ENCODE measurements at places on chromosomes 3 and 15. TPM values are rescaled to one million over a fixed set of nuclear protein-coding genes. Genes with fewer than 3 reads are reported as not detected.
A peak's percentile ranks its signal among the peaks of the same experiment; 100 is the strongest.

The HES1 gene
- total RNA-seq = 17.7 TPM

The BCL2A1 gene
- total RNA-seq = not detected

The ACKR2 gene
- not detected for total RNA-seq

The CNTN3 gene
- 0.07 TPM for total RNA-seq

The DUOXA2 gene
- not detected for total RNA-seq

The CCDC54 gene
- not detected for total RNA-seq

The C3orf85 gene
- not detected for total RNA-seq

The MST1R gene
- 1.1 TPM for total RNA-seq

The TMCO5A gene
- not detected for total RNA-seq

The SLC24A5 gene
- not detected for total RNA-seq

The ARHGEF26 gene
- 0.63 TPM for total RNA-seq

The GNAT1 gene
- total RNA-seq = not detected

The TMEM202 gene
- not detected for total RNA-seq

The EXD1 gene
- total RNA-seq = not detected

- no peak for DNase-seq
Measured at GRCh38 chr3:94758751-94759150, 695.9 kb downstream of the NSUN3 start.

- no peak for DNase-seq
Measured at GRCh38 chr3:154060238-154061000, 60.8 kb upstream of the ARHGEF26 start.

DNA sequence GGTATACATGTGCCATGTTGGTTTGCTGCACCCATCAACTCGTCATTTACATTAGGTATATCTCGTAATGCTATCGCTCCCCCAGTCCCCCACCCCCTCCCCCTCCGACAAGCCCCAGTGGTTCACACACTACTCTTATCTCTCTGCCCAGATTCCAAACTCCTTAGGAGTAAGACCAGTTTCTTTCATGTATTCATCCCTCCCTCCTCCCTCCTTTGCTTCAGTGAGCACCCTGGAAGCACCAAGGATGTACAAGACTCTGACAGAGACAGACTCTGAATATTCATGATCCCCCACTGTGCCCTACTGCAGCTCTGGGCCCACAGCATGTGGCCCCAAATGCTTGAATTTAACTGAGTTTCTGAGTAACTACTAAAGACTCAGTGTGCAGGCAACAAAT lies 113.8 kb upstream of the RAD18 start:
- no peak for DNase-seq

DNA sequence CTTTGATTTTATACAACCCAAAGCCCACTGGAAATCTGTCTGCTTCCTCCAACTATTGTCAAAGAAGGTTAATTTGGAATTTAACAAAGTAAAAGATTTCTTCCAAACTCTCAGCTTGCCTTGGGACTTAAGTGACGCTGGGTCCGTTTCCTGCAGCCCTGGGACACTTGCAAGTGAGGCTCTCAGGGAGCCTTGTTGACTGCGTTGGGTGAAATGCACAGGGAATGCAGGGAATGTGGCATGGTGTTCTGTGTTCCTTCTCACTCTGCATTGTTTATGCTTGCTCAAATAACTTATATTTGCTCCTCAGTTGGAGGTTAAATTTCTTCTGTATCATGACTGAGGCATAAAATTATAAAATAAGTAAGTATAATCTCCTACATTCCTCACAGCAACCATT lies 60.9 kb upstream of the TJP1 start:
- DNase-seq = no peak

- no peak for DNase-seq
Measured at GRCh38 chr3:157412323-157412855, 24.3 kb upstream of the PTX3 start.

GRCh38 chr3:17121336-17121735 lies 236.6 kb downstream of the PLCL2 start:
- DNase-seq = no peak

- DNase-seq = no peak
Measured at GRCh38 chr15:79332824-79333510, 22.1 kb downstream of the TMED3 start.

- DNase-seq = no peak
Measured at GRCh38 chr15:45715528-45715927, 80.7 kb downstream of the SQOR start.

- DNase-seq = no peak
Measured at GRCh38 chr3:5304789-5305683, 117.5 kb downstream of the EDEM1 start.

- no peak for DNase-seq
Measured at GRCh38 chr3:4270720-4271119, 32.4 kb upstream of the SETMAR start.

DNA sequence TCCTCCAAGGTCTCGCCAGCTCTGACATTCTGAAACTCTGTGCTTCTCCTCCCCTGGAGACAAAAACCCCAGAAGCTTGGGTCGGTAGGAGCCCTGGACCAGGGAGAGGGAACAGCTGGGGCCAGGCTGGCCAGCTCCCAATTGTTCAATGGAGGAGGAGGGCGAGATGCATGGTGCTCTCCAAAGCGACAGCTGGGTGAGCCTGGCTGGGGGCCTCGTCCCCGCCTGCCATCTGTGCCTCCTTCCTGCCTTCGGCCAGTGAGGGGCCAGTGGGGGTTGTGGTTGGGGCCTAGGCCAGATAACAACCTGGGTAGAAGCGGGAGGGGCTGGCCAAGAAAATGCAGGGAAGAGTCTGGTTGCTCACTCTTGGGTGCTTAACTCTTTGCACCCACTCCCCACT lies 79.4 kb downstream of the CORO2B start:
- peak; percentile 51 for DNase-seq

DNA sequence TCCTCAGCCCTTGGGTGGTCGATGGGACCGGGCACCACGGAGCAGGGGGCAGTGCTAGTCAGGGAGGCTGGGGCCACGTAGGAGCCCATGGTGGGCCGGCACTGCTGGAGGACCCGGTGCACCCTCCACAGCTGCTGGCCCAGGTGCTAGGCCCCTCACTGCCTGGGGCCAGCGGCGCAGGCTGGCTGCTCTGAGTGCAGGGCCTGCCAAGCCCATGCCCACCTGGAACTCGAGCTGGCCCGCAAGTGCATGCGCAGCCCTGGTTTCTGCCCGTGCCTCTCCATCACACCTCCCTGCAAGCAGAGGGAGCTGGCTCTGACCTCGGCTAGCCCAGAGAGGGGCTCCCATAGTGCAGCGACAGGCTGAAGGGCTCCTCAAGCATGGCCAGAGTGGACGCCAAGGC lies 42.1 kb downstream of the KLHDC8B start:
- no peak for DNase-seq

DNA sequence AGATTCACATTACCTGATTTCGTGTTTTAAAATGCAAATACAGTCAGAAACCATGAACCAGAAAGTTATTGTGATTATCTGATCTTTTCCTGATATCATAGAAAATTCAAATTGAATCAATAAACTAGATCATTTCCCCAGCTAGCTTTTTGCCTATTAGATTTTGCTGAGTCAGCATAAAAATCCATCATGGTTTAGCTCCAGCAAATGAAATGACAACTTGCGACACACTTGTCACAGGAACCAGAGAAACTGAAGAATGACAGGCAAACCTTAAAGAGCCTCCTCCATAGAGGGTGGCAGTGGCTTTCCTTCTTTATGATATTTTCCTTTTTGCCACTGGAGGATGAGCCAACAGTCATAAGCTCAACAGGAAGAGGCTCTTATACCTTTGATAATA lies 30.6 kb upstream of the TMEM108 start:
- no peak for DNase-seq

DNA sequence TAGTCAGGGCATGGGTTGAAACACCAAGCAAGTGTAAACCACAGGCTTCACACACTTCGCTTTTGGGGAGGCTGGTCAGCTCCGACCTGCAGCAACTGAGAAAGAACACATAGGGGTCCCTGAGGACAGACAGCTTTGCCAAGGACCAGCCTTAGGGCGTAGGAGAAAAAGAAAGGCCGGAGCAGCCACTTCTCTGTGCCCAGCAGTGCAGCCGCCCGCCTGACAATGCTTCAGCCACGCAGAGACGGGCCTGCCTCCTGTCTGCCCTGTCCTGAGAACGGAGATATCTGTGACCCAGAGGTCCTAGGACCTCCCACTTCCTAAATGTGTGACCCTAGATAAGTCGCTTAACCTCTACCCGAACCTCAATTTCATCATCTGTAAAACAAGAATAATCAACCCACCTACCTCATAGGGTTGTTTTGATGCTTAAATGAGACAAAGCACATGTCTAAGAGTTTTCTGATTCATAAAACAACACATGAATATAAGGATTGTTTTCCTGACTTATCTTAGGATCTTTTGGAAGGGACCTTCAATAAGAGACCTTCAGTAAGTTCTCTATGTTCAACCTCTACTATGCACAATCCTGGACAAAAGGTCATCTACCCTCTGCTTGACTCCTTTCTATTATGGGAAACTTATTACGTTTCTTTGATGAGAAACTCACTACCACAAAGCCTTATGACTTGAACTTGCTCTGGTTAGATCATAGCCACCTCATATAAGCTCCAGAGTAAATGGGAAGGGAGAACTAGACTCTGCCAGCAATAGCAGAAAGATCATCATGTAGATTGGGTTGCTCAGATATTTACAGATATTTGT lies 32.9 kb upstream of the RFTN1 start:
- DNase-seq = no peak

DNA sequence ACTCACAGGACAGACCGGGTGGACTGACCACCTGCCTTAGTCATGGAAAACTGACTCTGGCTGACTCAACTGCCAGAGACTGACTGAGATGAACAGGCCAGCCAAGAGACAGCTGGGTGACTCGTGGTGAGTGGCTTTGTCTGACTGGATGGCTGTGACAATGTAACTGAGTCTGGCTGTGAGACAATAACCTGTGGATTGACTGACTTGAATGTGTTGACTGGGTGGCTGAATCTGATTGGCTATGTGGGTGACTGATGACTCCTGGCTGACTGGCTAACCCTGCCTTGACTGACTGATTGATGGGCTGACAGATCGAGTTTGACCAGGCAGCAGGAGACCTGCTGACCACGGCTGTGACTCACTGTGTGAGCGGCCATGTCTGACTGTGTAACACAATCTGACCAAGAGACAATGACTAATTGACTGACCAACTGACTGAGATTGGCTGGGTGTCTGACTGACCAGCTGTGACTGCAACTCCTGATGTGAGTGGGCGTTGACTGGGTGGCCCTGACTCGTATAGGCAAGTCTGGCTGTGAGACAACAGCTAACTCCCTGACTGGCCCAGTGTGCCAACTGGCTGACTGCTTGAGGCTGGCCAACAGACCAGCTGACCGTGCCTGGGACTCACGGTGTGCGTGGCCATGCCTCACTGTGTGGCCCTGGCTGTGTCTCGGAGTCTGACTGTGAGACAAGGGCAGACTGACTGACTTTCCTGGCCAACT lies 509.1 kb downstream of the SHQ1 start:
- DNase-seq = peak; percentile 95

- DNase-seq = no peak
Measured at GRCh38 chr15:78301828-78302227, 2.4 kb upstream of the SKIC8 start.

GRCh38 chr3:128473180-128473519 lies 6.5 kb upstream of the DNAJB8 start:
- DNase-seq = no peak

DNA sequence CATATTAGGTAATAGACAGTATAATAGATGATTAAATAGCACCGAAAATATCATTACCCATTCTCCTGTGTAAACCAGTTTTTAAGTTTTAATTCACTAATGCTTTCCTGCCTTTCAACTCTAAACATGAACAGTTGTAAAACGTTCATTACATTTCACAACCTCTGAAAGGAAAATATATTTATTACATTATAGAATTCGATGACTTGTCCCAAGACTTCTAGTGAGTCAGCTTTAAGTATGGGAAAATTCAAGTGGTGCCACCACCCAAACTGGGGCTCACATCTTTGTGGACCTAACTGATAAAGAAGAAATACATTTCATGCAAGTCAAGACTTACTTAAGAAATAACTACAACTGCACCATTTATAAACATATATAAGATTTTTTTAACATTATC lies 2.0 kb downstream of the TRIM59 start:
- no peak for DNase-seq

- no peak for DNase-seq
Measured at GRCh38 chr3:12955651-12956315, 114.4 kb upstream of the RPL32 start.

GRCh38 chr3:162195147-162195546 lies 698.5 kb downstream of the OTOL1 start:
- DNase-seq = no peak

DNA sequence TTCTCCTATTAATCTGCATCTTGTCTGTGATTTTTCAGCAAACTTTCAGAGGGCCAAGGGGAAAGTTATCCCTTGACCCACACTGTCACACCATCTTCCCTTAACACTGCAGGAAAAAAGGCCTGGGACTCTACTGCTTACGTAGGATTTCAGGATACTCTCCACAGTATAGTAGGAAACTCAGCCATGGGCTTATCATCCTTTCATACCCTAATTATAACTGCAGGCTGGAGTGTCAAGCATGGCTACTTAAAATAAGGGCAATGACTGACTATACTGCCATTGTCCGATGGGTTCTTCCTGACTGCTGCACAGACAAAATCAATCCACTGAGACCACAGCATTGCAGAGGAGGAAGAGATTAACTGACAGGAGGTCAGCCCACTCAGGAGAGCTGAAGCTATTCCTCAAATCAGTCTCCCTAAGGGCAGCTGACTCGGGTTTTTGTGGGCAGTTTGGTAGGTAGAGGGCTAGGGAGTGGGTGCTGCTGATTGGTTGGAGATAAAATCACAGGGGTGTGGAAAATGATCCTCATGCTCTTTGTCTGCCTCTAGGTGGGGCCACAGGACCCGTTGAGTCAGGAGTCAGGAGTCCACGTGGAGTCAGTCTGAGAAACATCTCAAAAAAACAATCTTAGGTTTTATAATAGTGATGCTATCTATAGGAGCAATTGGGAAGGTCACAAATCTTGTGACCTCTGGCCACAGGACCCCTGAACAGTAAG lies 118.2 kb upstream of the STRIT1 start:
- DNase-seq = no peak

GRCh38 chr3:28280781-28281180 lies 39.4 kb downstream of the CMC1 start:
- DNase-seq = no peak

DNA sequence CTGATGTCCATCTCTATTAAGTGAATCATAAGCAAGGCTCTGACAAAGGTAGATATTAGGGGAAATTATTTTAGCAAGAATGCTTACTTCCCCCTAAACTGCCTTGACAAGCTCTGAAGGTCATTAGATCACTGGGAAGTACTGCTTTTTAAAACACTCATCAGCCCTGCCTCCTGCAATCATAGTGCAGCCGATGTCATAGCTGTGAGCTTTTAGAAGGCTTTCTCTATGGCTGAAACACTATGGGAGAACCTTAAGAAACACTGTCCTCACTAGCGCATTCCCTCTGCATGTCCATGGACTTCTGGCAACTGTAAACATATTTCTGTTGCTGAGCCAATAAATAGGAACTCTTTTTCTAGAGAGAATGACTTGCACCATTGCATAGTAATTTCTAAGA lies 38.7 kb upstream of the PTPRG start:
- no peak for DNase-seq

- no peak for DNase-seq
Measured at GRCh38 chr3:23659274-23659673, 146.5 kb upstream of the UBE2E1 start.

- DNase-seq = peak; percentile 92
Measured at GRCh38 chr15:73899197-73900094, 26.1 kb downstream of the TBC1D21 start.

Data from MG63 (cell line).